ENCODE measurements at places on chromosomes 2 and 18.

DNA sequence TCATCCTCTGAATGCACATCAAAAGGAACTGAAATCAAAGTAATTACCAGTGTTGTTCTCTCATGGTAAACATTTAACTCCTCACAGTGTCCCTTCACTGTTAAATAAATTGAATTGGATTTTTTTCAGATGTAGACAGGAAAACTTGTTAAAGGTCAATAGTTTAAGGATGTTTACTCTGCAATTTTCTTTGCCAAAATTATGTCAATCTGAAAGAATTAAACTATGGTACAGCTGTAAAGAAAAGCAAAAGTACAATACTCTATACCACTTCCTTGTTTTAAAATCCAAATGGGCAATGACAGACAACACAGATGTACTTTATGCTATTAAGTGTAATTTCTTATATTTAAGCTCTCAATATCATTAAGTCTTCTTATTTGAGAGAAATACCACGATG lies 153.2 kb downstream of the WDPCP start:
- no peak for DNase-seq

- DNase-seq: no peak
Observed at GRCh38 chr2:120388222-120389035, 42.5 kb downstream of the INHBB start.

- DNase-seq: no peak
Observed at GRCh38 chr2:168534926-168535325, 78.9 kb downstream of the CERS6 start.

DNA sequence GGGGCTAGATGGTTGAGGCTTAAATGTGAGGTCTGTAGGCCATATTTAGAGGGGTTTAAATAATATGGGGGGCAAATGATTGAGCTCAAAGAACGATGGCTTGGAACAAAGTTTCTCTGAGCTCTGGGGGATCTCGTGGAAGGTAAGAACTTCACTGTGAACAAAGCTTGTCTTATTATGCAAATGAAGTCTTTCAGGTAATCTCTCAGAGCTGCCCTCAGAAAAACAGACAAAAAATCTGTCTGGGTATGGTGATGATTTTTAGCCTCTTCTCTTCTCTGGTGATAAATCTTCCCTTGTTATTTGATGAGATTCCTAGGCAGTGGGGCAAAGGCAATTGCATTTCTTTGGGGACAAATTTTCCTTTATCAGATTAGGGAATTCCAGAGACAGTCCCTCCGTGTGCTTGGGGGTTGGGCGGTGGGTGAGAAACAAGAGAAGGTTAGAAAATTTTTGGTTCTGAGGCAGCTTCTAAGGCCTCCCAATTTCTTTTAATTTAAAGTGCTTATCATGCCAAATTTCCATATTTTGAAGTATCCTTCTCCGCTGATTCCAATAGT lies 760.4 kb downstream of the TSN start:
- DNase-seq: no peak

- DNase-seq: no peak
Observed at GRCh38 chr18:8301427-8302172, 307.6 kb upstream of the RAB12 start.

GRCh38 chr2:9153643-9153980 lies 53.0 kb upstream of the ASAP2 start:
- DNase-seq: no peak

DNA sequence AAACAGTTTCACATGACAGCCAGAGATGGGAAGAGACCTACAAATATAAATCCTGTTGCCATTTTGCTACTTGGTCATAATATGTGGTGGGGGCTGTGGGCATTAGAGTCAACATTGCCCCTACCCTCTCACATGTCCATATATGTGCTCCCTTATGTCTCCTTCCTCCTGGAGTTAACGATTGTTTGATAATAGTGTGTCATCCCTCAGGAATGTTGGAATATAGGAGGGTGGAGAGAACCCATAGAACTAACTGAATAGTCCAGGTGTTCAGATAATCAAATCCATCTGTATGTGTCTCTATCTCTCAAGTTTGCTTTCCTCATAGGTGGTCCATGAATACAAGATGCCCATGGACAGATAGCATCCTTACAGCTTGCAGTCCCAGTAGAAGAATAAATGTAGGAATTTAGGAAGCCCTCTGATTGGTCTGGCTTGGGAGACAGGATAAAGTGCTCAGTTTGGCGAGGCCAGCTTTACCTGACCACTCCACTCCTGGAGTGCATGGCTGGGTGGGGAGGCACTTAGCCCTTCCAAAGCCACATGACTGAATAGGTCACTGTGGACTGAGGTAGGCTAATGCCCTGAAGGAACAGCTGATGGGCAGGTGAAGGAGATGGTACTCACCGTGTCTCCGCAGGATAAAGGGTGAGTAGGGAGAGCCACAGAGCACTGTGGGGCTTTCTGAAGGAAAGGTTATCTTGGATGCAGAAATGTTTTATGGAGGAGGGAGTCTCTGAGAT lies 166.9 kb downstream of the CDCA7 start:
- no peak for DNase-seq

DNA sequence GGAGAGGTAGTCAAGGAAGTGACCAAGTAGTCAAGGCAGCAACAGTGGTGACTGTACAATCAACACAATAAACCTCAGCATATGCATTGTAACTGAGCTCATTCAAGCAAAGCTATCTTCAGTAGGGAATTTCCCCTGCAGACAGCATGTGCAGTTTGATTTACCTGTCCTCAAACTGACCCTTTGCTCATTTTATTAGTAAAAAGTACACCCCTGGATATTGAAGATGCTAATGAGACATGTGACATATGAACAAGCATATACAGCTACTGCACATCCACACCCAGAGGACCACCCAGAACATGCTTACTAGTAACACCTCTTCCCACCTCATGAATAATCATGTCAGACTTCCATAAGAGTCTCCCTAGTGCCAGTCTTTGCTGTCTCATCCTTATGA lies 15.4 kb downstream of the C2orf81 start:
- no peak for DNase-seq

- peak; percentile 77 for DNase-seq
Observed at GRCh38 chr18:62715759-62716615, 646 bp downstream of the PHLPP1 start.

DNA sequence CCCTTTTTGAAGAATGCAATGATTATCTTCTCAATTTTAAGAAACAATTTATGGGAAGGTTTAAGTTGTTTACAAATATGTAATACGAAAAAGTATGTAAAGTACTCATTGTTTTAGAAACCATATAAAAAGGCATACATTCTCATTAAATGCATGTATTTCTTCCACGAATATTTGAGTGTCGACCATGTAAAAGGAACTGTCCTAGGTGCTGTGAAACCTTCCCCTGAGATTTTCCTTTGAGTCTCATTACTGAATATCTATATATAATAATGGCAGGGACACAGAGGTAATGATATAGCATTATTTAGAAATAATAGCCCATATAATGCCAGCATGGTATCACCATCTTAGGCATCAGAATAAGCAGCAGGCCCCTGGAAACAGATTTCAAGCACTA lies 239.3 kb downstream of the ERBB4 start:
- DNase-seq: no peak

DNA sequence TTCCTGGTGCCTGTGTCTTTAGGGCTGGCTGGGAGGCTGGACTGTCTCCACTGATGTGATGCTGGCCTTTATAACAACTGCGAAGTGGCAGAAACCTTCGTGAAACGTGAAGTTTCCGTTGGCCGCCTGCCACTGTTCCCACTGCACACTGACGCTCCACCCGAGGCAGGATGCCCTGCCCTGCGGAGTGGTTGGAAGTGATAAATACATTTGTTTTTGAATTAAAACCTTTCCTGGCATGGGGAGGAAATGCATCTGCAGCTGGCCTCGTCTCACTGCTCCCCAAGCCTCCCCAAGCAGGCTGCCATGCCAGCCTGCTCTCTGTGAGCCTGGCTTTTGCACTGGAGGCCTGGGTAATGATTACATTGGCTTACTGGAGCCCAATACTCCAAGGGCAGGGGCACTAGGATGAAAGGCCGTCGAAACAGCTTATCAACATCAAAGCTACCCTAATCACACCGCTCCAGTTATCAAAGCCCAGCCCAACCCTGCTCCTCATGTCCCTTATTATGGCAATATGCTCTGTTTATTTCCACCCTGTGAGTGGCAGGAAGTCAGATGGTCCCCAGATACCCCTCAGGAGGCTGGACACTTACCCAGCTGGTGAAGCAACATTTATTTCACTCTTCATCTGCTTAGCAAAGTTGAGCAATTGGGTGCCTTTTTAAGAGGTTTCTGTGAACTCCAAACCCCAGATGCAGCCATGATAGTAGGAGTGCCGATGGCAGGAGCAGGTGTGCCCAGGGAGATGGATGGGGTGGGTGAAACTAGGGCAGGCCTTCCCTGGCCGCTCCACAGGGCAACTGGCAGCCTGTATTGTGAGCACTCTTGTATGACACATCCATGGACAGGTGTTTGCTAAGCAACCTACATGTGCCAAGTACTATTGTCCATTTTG lies 97.4 kb upstream of the ITGA6 start:
- no peak for DNase-seq

DNA sequence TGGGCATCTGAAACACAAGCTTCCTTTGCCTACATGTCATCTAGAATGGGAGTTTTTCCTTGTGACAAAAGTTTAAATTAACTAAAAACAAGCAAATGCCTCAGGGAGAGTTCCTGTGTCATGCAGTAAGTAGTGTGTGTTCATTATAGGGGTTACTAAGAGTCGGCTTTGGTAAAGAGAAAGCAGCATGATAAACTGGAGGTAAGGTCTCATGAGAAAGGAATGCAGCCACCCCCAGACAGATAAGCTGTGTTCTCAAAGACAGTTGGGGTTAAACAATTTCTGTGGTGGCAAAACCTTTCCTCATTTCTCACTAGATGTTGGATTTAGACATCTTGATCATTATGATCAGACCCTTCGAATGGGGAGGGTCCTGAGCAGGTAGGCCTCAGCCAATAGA lies 129.7 kb downstream of the MAP4K4 start:
- no peak for DNase-seq

- no peak for DNase-seq
Observed at GRCh38 chr2:28451793-28452533, 43.9 kb upstream of the PLB1 start.

- DNase-seq: no peak
Observed at GRCh38 chr2:79830501-79830900, 317.6 kb downstream of the CTNNA2 start.

GRCh38 chr18:45910405-45911023 lies 56.6 kb downstream of the EPG5 start:
- peak; percentile 41 for DNase-seq

DNA sequence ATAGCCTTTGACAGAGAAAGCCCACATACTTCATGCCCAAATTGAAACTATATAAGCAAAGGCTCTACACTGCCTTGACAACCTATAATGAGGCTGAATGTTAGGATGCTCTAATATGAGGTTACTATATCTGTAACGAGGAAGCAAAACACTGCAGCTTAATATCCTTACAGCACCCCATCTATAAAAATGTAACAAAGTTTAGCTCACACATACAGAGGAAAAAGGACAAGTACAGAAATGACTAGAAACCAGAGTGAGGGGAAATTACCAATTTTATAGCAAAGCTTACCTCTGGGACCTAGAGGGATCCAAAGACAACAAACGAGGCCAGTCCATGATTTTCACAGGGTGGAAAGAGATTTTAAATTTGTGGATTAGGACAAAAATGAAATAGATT lies 138.5 kb downstream of the COL4A4 start:
- no peak for DNase-seq

- DNase-seq: no peak
Observed at GRCh38 chr2:187150670-187151069, 297.4 kb downstream of the CALCRL start.

DNA sequence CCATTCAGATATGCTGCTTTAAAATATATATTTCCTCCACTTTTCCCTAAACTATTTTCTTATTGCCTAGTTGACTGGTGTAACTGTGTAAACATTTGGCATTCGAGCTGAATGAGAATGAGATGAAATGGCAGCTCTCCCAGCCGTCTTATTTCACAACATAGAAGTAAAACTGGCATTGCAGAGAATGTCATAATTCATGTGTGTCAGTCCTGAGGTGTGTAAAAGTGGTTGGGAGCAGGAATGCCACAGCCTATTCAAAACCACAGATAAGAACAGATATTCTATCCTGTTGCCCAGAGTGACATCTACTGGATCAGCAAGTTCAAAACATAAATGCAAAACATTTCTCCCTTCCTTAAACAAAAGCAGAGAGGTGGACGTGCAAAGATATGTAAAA lies 565.5 kb upstream of the CHAC2 start:
- no peak for DNase-seq

All from CD8-positive, alpha-beta memory T cell (primary cell).